NCI-H1048 (cell line): ENCODE measurements at places on chromosomes 6 and 20.

DNA sequence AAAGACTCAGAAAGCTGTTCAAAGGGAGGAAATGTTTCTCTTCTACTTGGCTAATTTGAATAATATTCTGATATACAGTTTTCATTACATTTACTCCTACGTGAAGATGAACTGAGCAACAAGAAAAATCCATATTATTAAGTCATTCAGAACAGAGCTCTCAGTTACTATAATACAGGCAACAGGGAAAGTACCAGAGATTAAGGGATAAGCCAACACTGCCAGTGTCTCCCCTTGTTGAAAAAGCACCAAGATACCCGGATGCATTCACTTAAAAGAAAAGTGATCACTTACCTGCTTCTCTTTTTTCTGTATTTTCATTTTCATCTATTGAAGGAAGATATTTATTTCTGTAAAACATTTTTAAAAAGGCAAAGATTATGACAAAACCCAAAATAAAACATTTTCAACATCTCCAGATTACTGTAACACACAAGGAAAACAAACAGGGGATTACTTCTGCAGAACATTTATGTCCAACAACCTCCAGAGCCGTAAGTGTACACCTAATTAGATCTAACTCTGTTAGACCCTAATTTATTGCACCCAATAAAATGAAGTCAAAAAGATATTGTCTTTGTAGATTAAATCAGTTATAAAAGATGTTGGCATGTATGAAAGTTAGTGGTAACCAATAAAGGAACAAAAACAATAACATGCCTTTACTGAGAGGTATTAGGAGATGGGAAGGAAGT, 67.0 kb downstream of the CHD6 start:
- DNase-seq = no peak

DNA sequence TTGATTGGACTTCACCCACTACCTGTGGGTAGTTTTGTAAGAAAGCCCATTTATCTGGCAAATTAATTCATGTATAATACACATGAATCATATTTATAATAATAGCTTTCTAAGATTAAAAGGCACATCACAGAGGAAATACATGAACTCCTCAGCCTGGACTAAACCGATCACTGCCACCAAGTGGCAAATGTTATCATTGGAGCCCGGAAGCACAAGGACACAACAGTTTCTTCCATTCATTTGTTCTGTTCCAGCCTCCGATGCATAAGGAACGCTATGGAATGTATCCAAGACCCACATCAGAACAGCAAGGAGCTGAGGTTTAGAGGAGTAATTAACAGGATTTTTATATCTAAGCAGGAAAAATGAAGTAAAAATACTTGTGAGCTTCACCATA, 13.9 kb upstream of the IPCEF1 start:
- DNase-seq = no peak

DNA sequence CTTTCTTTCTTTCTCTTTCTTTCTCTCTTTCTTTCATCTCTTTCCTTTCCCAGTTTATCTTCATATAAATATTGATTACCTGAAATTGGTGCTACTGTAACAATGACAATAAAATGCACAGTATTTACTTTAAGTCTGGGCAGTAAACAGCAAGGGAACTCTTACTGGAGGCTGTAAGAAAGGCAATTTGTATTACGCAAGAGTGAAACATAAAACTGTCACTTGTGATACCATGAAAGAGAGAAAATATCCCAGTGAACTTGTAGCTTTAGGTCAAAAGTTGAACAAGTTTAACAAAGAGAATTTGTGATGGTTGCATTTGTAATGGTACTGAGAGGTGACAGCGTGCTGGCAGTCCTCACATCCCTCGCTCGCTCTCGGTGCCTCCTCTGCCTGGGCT, 80.0 kb downstream of the EYS start:
- no peak for DNase-seq

DNA sequence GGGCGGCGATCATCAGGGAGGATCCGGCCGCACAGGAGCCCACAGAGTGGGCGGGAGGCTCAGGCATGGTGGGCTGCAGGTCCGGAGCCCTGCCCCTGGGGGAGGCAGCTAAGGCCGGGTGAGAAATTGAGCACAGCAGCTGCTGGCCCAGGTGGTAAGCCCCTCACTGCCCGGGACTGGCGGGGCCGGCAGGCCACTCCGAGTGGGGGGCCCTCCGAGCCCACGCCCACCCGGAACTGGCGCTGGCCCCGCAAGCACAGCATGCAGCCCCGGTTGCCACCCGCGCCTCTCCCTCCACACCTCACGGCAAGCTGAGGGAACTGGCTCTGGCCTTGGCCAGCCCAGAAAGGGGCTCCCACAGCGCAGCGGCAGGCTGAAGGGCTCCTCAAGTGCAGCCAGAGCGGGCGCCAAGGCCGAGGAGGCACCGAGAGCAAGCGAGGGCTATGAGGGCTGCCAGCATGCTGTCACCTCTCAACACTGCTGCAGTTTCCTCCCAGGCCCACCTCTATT, 48.1 kb upstream of the UST start:
- DNase-seq = no peak
